Activated T-cell treated with anti-CD3 and anti-CD28 coated beads, Interleukin-2, amount 50 U/mL, for 72 hours (primary cell): ENCODE measurements at places on chromosomes 6 and 20. TPM values are rescaled to one million over a fixed set of nuclear protein-coding genes. Genes with fewer than 3 reads are reported as not detected.

GRCh38 chr6:75094614-75095200 lies 111.1 kb downstream of the COL12A1 start:
- no peak overlapping the region for H3K27ac ChIP-seq
- H3K36me3 ChIP-seq: no peaks in the 10 kb centered on the region
- H3K27me3 ChIP-seq: no peaks in the 10 kb centered on the region

DNA sequence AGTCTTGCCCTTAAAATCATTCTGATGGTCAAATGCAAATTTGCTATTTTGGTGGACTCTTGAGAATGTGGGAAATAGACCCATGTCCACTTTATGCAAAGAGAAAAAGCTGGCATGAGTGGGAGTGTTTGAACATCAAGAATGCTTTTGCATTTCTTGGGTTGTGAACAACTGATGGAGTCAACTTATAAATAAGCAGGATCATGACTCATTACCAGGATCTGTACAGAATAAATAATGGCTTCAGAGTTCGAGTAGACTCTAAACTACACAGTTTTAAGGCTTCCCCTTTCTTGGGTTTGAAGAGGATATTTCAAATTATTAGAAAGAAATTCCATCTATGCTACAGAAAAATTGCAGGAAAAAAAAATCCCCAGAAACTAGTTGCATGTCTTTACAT lies 195.5 kb downstream of the EYA4 start:
- DNase-seq: no peak
- no peak overlapping the region for H3K27ac ChIP-seq
- no peaks in the 10 kb centered on the region for H3K36me3 ChIP-seq
- no peak overlapping the region for H3K4me3 ChIP-seq
- H3K4me1 ChIP-seq: no peaks in the 10 kb centered on the region

The GDAP1L1 gene
- 1.00 TPM for total RNA-seq

- H3K27ac ChIP-seq: no peak overlapping the region
- H3K4me1 ChIP-seq: peaks cover 34% of the 10 kb centered on the region
- no peak for DNase-seq
- no peak overlapping the region for H3K4me3 ChIP-seq
- peaks cover 19% of the 10 kb centered on the region for H3K27me3 ChIP-seq
- no peaks in the 10 kb centered on the region for H3K36me3 ChIP-seq
These were observed 59.5 kb upstream of the RNF144B start for GRCh38 chr6:18327626-18328025.

- H3K27ac ChIP-seq: no peak overlapping the region
- no peaks in the 10 kb centered on the region for H3K36me3 ChIP-seq
- H3K27me3 ChIP-seq: peaks cover 13% of the 10 kb centered on the region
- H3K4me1 ChIP-seq: no peaks in the 10 kb centered on the region
These were observed 50.0 kb upstream of the SLC22A23 start for GRCh38 chr6:3506751-3507383.

The REM1 gene
- total RNA-seq: not detected

GRCh38 chr20:50886184-50886790 lies 45.0 kb downstream of the ADNP start:
- no peak overlapping the region for H3K4me3 ChIP-seq
- peaks cover 8% of the 10 kb centered on the region for H3K4me1 ChIP-seq
- DNase-seq: no peak

DNA sequence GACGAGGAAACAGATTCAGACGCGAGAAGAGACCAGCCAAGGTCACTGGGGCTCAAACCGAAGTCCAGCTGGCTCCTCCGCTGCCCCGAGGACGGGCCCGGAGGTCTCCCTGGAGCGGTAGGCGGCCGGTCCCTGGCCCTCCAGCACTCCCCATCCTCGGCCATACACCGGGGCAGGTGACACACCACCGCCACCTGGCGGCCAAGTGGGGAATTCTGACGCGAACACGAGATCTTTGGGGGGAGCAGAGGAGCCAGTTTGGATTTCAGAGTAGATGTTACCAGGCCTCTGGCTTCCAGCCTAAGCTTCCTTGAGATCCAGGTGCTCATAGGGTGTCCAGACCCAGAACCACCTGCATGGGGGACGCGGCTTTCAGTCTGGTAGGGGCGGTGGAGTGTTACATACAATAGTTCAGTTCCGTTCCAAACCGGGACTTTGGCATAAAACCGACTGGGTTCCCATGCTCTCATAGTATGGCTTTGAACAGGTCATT lies 16.1 kb downstream of the BPIFB1 start:
- no peaks in the 10 kb centered on the region for H3K36me3 ChIP-seq
- no peaks in the 10 kb centered on the region for H3K4me1 ChIP-seq
- H3K4me3 ChIP-seq: no peak overlapping the region
- peak; percentile 73 for DNase-seq
- peaks cover 10% of the 10 kb centered on the region for H3K27me3 ChIP-seq

DNA sequence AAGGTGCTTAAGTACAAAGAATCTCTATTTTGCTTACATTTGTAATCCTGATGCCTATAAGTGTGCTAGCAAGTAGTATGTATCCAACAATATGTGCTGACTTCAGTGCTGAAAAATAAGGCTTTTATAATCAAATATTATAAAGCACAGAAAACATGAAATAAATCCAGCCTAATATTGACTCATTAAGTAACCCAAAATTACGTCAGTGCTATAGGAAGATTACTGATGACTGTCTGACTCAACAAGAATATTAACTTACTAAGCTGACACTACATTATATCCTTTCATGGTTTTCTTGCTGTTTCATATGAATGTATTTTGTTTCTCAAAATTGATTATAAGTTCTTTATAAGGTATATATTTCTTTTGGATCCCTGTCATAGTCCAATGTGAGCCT lies 76.1 kb downstream of the ME1 start:
- H3K4me3 ChIP-seq: no peak overlapping the region
- H3K4me1 ChIP-seq: no peaks in the 10 kb centered on the region
- DNase-seq: no peak
- H3K36me3 ChIP-seq: no peaks in the 10 kb centered on the region
- no peaks in the 10 kb centered on the region for H3K27me3 ChIP-seq

- H3K36me3 ChIP-seq: no peaks in the 10 kb centered on the region
- no peak for DNase-seq
- H3K27ac ChIP-seq: no peak overlapping the region
- no peaks in the 10 kb centered on the region for H3K4me1 ChIP-seq
These were observed 47.5 kb upstream of the CHRNA4 start for GRCh38 chr20:63408684-63409046.

- peaks cover 19% of the 10 kb centered on the region for H3K4me1 ChIP-seq
- no peaks in the 10 kb centered on the region for H3K27me3 ChIP-seq
- DNase-seq: no peak
- no peak overlapping the region for H3K4me3 ChIP-seq
- H3K27ac ChIP-seq: no peak overlapping the region
- peaks cover 6% of the 10 kb centered on the region for H3K36me3 ChIP-seq
These were observed 14.6 kb downstream of the MYBL2 start for GRCh38 chr20:43681468-43681942.

GRCh38 chr20:3105256-3106137 lies 21.0 kb upstream of the AVP start:
- H3K4me3 ChIP-seq: no peak overlapping the region
- H3K36me3 ChIP-seq: no peaks in the 10 kb centered on the region
- no peak overlapping the region for H3K27ac ChIP-seq
- peaks cover 7% of the 10 kb centered on the region for H3K27me3 ChIP-seq
- no peak for DNase-seq

DNA sequence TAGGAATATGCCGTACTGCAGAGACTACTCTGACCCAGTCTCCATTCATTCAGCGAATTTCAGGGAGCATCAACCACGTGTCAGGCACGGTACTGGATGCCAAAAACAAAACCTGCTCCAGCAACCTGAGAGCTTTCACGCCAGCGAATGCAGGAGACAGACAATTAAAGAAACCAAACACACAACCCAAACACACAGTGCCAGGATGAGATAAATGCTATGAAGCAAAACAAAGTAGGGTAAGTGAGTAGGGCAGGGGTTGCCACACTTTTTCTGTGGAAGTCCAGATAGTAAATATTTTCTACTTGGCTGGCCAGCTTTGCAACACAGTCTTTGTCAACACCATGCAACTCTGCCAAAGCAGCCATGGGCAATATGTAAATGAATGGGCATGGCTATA lies 10.0 kb downstream of the MOCS1 start:
- no peak overlapping the region for H3K27ac ChIP-seq
- DNase-seq: no peak
- no peak overlapping the region for H3K4me3 ChIP-seq
- peaks cover 4% of the 10 kb centered on the region for H3K36me3 ChIP-seq

DNA sequence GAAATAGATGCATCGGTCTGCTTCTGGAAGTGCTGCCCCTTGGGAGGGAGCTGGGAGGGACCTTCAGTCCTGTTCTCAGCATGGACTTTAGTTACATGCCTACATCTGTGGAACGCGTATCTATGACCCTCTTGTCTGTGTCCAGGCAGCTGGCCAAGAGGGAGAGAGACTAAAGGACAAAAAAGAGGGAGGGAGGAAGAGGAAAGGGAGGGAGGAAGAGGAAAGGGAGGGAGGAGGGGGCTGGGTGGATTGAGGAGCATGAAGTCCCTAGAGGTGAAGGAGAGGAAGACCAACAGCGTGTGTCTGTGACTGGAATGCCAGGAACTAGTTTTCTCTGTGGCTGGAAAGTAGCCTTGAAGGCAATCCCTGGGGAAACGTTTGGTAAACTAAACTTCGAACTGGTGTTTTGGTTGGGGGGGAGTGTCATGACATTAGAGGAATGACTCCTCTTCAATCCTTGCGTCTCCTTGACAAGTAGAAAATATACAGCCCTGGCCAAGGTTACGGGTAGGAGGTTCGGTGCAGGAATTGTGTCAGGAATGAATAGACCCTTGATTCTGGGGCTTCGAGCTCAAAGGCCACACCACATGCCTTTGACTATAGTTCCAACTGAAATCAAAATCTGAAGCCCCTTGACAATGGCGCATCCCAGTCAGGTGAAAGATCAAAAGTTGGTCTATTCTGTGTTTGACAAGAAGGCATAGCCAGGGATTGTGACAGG lies 52.0 kb upstream of the PLEKHG1 start:
- H3K27me3 ChIP-seq: peaks cover 38% of the 10 kb centered on the region
- H3K4me1 ChIP-seq: no peaks in the 10 kb centered on the region

- peaks cover 9% of the 10 kb centered on the region for H3K36me3 ChIP-seq
- H3K27ac ChIP-seq: peak overlapping the region; percentile 89
- no peaks in the 10 kb centered on the region for H3K27me3 ChIP-seq
- H3K4me1 ChIP-seq: peaks cover 84% of the 10 kb centered on the region
These were observed 4.6 kb downstream of the MAP3K5 start for GRCh38 chr6:136787726-136788068.

The HTR1E gene
- total RNA-seq: not detected

The DNAH8 gene
- total RNA-seq: 0.02 TPM
